Nucleus accumbens (tissue), 56 donors: ENCODE measurements at places on chromosomes 1 and 21.

DNA sequence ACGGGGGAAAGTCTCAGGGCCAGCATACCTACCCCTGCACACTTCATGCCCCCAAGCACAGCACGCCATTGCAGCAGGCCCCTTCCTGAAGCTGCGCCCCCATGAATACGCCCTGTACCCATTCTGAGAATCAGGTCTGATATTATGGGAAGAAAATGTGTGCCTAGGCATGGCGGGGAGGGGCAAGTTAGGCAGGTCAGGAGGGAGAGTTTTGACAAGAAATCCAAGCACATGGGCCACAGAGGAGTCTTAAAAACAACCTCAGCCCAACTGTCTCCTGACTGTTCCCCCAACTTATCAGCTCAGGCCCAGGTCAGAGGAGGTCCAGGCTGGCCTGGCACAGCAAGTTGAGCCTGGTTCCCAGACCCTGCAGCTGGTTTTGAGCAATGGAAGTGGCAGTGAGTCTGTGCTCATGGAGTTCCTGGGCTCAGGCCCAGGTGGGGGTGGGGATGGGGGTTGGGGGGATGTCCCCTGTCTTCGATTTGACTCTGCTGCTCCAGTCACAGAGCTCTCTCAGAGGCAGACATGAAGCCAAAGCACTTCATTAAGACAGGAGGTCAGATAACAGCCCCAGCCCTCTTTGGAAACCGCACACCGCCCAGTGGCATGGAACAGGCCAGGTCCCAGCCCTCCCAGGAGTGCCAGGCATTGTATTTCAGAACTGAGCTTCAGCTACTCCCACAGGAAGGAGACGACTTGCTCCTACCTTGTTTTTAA lies 20.6 kb upstream of the BCAR3 start:
- DNase-seq: no peak

- DNase-seq: no peak
Observed at GRCh38 chr1:81920245-81920740, 119.6 kb downstream of the ADGRL2 start.

DNA sequence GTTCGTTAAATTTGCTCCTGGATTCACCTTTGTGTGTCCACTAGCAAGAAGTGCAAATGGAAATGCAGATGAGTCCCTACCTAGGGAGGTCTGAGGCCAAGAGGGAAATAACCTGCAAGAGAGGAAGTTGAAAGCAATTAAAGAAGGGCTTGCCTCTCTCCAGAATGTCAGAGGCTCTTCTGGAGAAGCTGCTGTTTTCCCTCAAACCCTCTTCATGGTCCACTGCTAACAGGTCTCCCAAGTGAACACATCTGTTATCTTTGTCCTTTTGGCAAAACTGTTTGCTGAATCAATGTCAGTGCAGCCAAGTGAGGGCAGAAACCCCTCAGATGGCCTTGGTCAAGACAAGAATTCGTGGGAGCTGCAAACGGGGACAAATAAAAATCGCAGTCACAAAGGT lies 177.3 kb upstream of the PLXNA2 start:
- no peak for DNase-seq

- no peak for DNase-seq
Observed at GRCh38 chr1:49026230-49026811, 249.6 kb upstream of the BEND5 start.

- DNase-seq: no peak
Observed at GRCh38 chr1:28458237-28459228, 47.3 kb upstream of the RCC1 start.

GRCh38 chr21:35927262-35927661 lies 133.1 kb downstream of the SETD4 start:
- no peak for DNase-seq

DNA sequence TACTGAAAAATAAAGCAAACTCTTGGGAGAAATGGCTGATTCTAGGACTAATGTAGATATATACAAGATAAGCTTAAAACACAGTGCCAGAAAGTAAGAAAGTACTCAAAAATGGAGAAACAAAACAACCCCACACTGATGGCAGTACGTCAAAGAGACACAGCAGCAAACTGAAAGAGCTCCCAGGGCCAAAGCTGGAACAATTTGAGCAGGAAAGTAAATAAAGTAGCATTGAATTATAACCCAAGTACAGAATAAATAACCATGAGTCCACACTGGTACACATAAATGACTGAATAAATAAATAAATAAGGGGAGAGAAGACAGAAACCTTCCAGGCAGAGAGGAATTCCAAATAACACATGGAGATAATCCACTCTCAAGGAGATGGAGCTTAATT lies 120.9 kb downstream of the GLUL start:
- no peak for DNase-seq

DNA sequence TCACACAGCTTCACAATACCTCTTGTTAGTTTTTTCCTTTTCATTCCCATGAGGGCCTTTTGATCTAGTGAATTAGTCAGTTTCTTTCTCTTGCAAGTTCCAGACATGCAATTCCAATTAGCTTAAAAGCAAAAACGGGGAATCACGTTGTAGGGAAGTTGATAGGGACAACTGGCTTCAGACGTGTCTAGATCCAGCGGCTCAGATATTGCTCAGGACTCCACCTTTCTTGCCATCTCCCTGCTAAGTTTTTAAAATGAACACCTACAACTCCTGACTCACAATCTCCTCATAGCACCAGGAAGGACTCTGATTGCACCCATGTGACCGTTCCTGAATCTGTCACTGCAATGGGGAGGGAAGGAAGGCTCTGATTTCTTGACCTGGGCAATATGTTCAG lies 63.8 kb upstream of the ARHGAP29 start:
- no peak for DNase-seq
